ENCODE measurements at places on chromosomes 2 and 18.

DNA sequence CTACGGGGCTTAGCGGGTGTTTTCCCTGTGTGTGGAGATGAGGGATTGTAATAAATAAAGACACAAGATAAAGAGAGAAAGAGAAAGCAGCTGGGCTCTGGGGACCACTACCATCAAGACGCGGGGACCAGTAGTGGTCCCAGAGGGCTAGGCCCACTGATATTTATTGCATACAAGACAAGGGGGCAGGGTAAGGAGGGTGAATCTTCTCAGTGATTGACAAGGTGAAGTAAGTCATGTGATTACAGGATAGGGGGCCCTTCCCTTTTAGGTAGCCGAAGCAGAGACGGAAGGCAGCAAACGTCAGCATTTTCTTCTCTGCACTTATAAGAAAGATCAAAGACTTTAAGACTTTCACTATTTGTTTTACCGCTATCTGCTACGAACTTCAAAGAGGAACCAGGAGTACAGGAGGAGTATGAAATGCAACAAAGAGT is 4.5 kb upstream of the GAL3ST2 start:
- DNase-seq: no peak

- no peak for DNase-seq
Observed at GRCh38 chr2:83368916-83369315, 1090.2 kb downstream of the SUCLG1 start.

DNA sequence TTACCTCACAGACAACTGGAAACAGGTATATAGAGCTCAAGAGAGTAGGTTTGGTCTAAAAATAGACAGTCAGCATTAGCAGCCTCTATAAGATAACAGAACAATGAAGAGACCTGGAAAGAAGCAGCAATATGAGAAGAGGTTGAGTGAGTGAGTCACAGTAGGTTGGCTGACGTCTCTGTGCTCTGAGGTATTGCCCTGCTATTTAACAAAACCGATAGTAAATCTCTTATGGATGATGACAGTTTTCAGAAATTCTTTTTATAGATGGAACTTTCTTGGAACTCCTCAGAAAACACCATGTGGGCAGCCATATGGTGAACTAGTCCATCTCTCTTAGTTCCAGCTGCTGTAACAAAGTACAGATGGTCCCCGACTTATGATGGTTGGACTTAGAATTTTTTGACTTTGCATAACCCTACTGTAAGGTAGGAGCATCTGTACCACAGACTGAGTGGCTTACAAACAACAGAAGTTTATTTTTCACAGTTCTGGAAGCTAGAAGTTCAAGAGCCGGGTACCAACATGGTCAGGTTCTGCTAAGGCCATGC is 123.5 kb downstream of the MBD2 start:
- no peak for DNase-seq

GRCh38 chr2:108189316-108189715 is 50.5 kb upstream of the SULT1C3 start:
- no peak for DNase-seq

DNA sequence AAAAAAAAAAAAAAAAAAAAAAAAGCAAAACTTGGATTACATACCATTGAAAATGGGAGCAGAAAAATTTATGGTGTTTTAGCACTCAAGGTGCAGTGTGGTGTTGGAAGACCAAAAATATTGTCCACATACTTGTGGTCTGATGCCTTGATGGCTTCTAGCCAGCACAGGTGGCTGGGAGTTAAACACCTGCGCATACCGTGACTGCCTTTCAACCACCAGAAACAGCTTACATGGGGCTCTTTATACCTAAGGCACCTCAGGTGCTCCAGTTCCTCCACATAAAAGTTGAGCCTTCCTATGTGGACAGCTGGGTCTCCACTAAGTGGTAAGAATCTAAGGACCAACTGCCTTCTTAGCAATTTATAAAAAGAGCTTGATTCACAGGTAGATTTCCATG is 802.6 kb upstream of the CELF4 start:
- no peak for DNase-seq

- no peak for DNase-seq
Observed at GRCh38 chr2:19035238-19035637, 323.2 kb downstream of the OSR1 start.

Measured in stimulated activated CD8-positive, alpha-beta memory T cell treated with anti-CD3 and anti-CD28 coated beads, Interleukin-7, amount 100 ng/mL, for 1 hour (primary cell).